EH (cell line): ENCODE measurements at places on chromosomes 2 and 18.
A peak's percentile ranks its signal among the peaks of the same experiment; 100 is the strongest.

- no peak for DNase-seq
Measured at GRCh38 chr2:240510513-240511210, 47.1 kb downstream of the ANKMY1 start.

GRCh38 chr2:85601771-85602475, 575 bp downstream of the TMEM150A start:
- DNase-seq, result peak; percentile 64

DNA sequence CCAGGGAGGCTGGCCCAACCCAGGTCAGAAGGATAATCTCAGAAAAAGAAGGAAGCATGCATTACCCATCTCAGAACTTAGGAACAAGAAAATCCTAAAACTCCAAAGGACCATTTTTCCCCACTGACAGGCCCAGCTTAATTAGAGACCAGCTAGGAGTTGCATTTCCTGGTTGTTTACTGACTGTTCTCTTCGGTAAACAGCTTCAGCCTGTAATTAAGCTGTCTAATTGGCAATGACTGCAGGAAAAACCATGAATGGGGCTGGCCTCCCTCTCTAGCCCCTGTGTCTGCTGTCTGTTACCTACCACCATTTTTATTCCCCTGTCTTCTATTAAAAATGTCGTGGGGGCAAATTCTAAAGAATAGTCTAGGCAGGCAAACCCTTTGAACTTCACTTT, 146.5 kb downstream of the AGAP1 start:
- no peak for DNase-seq

DNA sequence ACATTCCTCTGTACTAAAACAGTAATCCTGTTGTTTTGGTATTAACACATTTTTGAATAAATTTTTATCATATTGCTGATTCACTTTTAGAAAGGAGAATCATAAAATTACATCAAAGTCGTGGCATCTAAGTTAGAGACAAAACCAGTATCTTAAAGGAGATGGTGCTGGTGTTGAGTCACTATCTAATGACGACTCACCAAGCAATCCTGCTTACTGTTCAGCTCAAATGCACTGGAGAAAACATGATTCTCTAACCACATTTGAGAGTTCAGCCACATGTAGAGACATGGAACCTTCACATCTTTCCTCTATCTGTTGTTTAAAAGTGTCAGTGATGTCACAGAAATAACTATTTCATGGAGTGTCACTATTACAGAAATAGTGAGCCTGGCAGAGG, 473.8 kb downstream of the TGIF1 start:
- peak; percentile 75 for DNase-seq

DNA sequence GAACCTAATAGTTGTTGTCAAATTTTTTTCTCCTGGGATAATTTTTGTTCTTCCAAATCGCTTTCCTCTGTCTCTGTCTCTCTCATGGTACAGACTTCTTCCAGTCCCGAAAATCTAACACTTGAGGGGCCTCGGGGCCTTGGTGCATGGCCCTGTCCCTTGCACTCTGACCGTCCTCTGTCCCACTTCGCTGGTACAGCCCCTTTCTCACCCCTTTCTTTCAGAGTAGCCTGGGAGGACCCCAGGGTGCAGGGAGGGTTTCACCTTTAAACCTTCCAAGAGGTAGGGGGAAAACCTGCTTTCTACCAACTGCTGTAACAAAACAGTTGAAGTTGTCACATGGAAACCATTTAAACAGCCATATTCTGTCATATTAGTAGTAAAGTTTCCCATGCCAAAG, 22.2 kb upstream of the FAHD2A start:
- no peak for DNase-seq

- no peak for DNase-seq
Measured at GRCh38 chr2:15260835-15261234, 300.3 kb downstream of the NBAS start.

DNA sequence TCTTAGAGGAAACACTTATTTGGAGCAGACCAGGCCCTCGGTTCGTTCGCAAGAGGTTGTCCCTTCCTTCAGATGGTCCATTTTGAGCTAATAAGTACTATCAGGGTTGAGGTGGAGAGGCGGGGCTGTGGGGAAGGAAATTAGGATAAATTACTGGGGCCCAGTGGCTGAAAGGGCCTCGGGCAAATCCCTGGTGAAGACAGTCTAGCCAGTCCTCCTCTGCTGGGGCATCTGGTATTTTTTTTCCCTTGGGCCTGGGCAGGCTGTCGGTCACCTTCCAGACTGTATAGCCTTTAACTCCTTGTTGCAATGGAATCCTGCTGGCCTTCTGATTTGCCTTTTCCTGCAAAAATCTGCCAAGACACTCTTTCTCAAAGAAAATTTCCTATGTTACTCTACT, 1.7 kb upstream of the MYO3B start:
- DNase-seq, result no peak

GRCh38 chr2:196696423-196697079, 57.0 kb downstream of the CCDC150 start:
- DNase-seq, result peak; percentile 64

- DNase-seq, result peak; percentile 67
Measured at GRCh38 chr2:187679454-187679853, 125.2 kb upstream of the TFPI start.

- DNase-seq, result no peak
Measured at GRCh38 chr2:112727276-112728028, 6.6 kb downstream of the NT5DC4 start.

GRCh38 chr18:49968644-49969309, 155.4 kb upstream of the ACAA2 start:
- no peak for DNase-seq

DNA sequence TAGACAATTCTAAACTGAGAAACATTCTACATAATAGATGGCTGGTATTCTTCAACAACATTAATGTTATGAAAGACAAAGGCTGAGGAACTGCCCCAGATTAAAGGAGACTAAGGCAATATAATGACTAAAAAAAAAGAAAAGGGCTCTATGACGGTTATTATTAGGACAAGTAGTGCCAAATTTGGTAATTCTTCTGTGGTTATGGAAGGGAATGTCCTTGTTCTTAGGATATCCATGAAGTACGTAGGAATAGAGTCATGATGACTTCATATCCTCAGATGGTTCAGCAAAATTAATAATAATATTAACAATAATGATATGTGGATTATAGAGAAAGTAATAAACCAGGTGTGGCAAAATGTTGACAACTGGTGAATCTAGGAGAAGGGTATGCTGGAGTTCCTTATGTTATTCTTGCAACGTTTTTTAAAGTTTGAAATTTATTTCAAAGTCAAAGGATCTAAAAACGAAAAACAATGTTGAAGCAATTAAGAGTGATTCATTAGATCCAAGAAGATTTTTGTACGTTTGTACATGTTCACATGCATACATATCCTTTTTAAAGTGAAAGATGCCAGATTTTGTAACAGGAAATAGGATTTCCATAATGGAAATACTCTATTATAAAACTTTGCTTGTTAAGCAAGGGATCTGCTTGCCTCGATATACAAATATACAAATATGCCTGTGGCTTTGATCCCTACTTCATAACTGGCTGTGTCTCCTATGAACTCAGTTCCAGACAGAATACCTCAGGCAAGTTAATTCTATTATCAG, 27.7 kb upstream of the STRN start:
- no peak for DNase-seq

DNA sequence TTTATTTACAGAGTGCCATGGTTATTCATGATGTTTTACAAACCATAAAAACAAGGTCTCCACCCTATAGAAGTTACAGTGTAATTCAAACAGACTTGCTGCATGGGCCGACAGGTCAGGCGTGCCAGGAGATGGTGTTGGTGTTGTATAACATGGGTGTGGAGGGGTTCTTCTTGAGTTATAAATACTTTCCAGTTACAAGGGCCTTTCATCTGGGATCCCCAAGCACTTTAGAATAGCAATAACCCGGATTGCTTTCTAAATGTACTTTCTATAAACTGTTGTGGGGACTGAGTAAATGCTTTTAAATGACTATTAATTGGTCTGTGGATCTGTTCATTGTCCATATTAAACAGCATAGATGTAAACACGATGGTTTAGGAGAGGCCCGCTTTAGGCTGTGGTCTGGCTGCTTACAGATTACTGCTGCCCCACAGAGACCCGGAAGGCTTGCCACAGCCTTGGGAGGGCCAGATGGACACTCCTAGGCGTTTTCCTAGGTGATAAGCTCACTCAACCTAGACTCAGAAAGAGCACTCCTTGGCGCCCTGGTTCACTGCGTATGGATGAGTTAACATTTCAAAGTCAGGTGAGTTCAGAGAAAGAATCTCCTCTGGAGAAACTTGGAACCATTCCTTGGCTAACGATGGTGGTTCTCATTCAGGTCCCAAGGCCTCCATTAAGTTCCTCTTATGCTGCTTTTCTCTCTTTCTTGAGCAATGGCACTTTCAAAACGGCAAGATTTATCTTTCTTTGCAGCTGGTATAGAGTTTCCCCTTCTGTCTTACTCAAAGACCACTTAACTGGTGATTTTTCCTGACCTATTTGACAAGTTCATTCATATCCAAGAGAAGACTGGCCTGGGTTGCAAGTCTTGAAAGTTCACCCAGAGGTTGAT, 3.6 kb upstream of the KIAA2012 start:
- no peak for DNase-seq

- no peak for DNase-seq
Measured at GRCh38 chr2:144670080-144670479, 150.2 kb upstream of the ZEB2 start.

- DNase-seq, result no peak
Measured at GRCh38 chr2:114614592-114614991, 172.2 kb downstream of the DPP10 start.

GRCh38 chr18:55096263-55096951, 137.1 kb upstream of the CCDC68 start:
- peak; percentile 84 for DNase-seq

GRCh38 chr2:62568983-62569837, 63.2 kb upstream of the TMEM17 start:
- DNase-seq, result peak; percentile 81

DNA sequence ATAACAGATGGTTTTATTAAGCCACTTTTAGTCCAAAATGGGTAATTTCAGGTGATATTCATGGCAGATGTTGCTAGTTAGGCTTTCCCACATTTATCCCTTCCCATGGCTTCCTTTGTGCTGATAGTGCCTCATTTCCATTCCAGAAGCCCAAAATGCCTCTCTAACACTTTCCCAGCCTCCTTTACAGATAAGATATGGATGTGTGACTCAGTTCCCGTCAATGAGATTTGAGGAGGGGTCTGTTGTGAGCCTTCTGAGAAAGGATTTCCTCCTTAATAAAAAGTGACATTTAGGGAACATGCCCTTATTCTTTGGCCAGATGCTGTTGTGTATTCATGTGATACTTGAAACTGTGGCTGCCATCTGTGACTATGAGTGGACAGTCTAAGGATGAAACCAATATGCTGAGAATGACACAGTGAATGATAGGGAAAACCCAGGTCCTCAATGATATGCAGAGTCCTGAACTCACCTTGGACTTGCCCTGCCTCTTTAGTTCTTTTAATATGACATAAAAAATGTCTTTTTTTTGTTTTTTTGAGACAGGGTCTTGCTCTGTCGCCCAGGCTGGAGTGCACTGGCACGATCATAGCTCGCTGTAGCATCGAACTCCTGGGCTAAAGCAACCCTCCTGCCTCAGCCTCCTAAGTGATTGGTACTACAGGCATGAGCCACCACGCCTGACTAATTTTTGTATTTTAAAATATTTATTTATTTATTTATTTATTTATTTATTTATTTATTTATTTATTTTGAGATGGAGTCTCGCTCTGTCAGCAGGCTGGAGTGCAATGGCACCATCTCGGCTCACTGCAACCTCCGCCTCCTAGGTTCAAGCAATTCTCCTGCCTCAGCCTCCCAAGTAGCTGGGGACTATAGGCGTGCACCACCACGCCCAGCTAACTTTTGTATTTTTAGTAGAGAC, 5.8 kb upstream of the ACSL3 start:
- no peak for DNase-seq

DNA sequence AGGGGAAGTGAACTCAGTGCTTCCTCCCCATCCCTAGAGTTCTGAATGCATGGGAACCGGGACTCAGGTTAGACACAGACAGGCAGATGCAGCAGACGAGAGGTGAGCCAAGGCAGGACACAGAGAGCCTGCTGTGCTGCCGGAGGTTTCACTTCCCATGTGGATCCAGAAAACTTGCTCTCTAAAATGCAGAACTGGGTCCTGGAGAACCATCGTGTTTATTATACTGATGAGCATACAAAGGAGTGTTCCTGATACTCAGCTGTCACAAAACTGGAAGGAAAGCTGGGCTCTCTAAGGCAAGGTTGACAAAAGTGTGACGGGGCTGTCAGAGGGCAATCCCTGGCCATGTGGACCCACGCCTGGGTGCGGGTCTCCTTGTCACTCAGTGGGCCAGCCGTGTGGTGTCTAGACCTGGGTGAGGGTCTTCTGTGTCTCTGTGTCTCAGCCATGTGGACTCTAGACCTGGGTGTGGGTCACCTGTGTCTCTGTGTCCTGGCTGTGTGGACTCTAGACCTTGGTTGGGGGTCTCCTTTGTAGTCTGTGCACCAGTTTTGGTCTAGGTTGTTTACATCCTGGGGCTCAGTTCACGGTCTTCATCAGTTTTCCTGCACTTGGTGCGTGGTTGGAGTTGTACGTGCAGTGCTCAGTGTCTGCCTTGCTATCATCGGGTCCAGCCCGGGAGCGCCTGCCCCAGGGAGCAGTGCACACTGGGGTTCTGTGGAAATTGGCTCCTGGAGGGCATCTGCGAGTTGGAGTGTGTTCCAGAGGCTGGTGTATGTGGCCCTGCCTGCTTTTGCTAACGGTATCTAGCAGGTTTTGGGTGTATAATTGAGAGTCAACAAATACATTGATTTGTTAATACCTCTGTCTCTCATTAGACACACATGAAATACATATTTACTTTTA, 141.1 kb downstream of the ATP9B start:
- no peak for DNase-seq

DNA sequence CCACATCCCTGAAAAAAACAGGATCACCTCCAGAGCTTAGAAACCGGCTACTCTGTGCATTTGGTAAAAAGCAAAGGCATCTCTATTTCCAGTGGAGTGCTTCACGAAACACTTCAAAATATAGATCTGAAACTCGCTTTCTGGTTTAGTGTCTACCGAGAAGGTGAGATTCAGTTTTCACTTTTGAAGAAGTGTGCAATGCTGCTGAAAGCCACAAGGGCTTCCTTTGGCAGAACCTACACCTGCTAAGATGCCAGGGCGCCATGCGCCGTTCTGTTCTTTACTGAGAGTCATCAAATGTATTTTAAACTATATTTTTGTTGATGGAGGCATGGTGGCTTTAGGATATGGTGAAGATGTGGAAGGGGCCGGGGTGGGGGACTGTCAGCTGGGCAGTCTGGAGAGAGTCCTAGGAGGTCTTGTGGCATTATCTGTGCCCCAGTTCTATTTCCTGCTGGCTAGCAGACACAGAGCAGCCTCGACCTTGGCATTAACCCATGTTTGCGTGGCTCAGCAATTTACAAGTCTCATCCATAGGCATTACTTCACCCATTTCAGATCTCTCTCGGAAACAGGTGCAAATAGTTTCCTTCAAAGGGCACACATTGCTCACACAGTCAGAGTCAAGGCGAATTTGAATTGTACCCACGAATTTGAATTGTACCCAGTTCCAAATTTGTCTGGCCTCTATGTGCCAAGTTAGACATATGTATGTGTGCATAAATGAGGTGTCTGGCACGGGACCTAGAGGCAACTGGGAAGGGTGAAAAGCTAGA, 46.7 kb upstream of the KCNF1 start:
- no peak for DNase-seq
